ENCODE measurements at places on chromosomes 6 and 20.

GRCh38 chr20:46898423-46898822, 3.8 kb downstream of the EYA2 start:
- no peak for DNase-seq

DNA sequence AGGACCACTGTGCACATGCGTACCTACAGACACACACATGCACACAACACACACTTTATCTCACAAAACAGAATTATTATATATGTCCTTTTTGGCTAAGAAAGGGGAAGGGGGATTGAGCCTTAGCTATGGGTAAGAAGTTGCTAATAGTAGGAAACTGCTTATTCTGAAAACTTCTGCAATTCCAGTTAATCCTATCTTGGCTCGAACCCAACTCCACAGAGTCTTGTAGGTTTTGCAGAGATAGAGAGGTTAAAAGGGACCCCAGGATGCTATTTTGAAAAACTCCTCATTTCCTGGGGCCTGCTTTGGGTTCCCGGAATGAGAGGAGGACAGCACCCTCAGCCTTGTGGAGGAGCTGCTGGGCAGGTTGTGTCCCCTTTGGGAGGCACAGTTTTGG, 233.8 kb downstream of the CLIC5 start:
- no peak for DNase-seq

DNA sequence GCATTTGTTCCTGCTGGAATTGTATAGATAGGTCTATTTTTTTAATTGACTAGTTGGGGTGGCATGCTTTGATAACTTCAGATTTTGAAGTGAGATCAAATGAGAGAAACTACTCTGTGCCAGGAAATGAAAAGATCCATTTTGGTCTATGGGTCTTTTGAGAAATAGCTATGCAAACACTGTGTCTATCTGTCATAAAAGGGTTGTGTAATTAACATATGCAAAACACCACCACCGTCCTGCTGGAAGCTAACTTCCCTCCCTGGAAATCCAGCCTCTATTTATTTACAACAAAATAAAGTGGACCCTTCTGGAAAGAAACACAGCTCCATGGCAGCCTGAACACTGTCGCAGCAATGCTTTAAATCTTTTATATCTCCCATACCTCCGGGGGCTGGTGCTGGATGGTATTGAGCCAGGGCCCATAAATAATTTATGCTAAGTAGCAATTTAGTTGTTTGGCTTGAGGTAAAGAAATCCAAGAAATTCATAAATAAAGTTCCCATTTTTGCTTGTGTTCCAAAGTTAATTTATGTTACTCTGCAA, 244.2 kb upstream of the POU3F2 start:
- DNase-seq = no peak

DNA sequence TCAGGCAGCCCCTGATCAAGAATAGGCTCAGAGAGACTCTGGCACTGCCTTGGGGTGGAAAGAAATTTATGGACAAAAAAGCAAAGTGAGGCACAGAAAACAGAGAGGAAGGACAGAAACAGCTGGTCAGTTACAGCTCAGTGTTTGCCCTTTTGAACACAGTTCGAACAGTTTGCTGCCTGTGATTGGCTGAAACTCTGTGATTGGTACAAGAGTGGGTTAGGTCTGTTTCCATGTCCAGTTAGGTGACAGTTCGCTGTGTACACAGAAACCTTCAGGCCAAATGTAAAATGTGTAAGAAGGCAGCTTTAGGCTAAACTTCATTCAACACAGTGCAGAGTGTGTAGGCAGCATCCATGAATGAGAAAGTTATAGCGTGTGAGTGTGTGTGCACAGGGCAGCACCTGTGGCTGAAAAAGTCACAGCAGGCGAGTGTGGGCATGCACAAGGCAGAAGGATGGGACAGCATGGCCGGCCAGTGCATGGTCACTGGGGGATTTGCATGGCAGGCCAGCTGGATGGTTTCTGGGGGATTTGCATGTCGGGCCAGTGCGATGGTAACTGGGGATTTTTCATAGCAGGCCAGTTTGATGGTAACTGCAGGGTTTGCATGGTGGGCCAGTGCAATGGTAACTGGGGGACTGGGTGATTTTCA, 75.4 kb upstream of the FRMD1 start:
- DNase-seq = no peak

GRCh38 chr6:97778290-97779038, 495.4 kb upstream of the MMS22L start:
- no peak for DNase-seq

Data from CD4-positive, alpha-beta T cell treated with Interleukin-10 for 1 hour (primary cell).